ENCODE measurements at places on chromosomes 5 and 9.

GRCh38 chr5:75236322-75237316, at the start of gene ANKRD31:
Gene ANKRD31, minus strand, starts transcription at chr5:75236878. Its CDS starts 192 bp downstream, at chr5:75236686.
- DNase-seq: peak; percentile 74

DNA sequence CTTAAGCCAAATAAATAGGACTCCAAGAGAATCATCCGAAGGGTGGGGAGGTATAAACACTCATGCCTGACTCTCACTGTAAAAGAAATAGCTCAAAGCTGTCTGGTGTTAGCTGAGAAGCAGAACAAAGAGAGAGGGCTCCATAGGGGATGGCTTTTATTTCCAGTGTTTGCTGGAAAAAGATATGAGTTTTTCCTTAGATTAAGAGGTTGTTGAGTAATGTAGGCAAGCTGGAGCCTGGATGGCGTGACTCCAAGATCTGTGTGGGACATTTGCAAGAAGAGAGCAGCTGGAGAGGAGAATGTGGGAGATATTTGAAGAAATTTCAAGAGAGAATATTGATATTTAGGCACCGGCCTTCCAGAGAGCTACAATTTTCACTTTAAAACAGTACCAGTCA, 793.7 kb upstream of the RGMB start:
- DNase-seq: no peak

DNA sequence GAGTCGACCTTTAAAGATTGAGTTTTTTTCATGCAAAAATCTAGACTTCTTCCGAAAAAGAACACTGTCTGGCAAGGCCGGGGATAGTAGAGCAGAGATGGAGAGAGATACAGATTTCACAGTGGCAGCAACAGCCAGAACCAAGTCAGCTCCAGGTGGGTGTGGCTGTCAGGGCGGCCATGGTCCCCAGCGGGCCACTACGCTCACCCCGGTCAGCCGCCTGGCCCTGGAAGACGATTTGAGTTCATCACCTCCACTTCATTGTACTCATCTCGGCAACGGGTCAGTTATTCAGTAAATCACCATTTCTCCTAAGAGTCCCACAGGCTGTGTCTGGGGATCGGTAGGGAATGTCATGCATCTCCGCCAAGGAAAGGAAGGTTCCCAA, 53.0 kb downstream of the ZNF354C start:
- no peak for DNase-seq

DNA sequence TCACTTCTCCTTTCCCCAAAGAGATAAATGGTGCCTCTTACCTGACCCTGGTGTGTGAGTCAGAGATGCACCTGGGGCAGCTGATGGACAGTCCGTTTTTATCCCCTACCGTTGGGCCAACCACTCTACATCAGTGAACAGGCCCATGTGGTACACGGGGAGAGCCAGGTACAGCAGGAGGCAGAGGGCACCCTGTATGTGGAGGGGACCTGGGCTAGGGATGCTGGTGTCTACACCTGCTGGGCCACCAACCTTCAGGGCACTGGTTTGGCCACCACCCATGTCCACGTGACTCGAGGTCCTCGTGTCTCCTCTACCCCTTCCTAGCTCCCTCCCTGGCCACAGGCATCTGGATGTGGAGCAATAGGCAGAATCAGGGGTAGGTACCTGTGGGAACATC, 22.7 kb upstream of the ANXA6 start:
- no peak for DNase-seq

DNA sequence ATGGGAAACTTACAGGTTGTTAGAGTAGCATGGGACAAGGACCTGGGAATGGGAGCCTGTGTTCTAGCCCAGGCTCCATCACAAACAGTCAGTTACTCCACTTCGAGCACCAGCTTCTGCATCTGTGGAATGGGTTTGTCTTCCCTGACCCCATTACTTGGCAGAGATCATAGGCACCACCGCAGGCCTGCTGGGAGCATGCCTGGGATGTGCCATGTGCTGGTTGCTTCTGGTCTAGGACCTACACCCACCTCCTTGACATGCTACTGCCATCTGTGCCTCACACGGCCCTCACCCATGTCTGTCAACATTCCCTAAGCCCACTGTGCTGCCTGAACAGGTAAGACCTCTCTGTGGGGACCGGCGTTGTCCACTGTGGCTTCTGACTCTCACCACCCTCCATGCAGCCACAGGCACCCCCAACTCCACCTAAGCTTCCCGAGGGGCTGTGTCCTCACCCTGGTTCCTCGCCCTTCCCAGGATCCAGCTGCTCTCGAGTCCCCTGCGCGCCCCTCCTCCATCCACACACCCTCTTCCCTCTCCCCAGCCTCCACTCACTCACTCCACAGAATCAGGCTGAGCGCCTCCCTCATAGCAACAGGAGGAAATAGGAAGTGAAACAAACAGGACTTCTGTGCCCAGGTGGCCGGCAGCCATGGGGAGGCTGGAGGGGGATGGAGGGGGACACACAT, 85.9 kb upstream of the FAM120A start:
- DNase-seq: no peak

GRCh38 chr5:152061095-152061494, 136.4 kb upstream of the GLRA1 start:
- no peak for DNase-seq

- DNase-seq: no peak
Observed at GRCh38 chr5:75243100-75243499, 6.4 kb upstream of the ANKRD31 start.

GRCh38 chr9:130526854-130527650, 52.3 kb upstream of the FUBP3 start:
- DNase-seq: no peak

DNA sequence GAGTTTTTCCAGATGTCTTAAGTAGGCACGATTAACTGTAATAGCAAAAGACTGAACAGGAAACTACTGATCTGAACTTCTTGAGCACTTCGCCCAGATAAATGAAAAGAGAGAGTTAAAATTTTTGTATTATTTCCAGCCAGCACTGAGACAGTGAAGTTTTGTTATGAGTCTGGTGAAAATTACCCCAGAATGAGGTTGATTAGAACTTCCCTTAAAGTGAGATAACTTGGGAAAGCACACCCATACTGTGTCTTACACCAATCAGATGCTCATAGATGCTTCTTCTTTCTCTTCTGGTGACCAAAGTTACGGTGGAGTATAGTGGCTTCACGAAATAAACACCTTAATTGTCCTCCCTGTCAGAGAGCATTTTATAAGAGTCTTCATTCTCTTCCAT, 131.8 kb upstream of the SLC12A2 start:
- no peak for DNase-seq

DNA sequence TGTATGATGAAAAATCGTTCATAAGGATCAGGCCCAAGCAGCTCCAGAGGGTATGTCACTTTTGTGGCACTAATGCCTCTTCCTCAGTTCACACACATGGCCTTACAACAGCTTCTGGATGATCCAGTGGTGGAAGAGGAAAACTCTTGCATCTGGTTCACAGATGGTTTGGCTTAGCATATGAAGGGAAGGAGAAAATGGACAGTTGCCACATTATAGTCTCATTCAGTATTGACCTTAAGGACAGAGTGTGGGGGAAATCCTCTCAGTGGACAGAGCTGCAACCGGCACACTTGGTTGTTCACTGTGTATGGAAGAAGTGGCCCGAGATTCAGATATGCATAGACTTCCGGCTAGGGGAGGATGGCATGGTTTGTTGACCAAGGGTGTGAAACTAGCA, 22.8 kb downstream of the C9orf57 start:
- DNase-seq: no peak

GRCh38 chr5:179862296-179862695, 3.7 kb upstream of the MRNIP start:
- no peak for DNase-seq

DNA sequence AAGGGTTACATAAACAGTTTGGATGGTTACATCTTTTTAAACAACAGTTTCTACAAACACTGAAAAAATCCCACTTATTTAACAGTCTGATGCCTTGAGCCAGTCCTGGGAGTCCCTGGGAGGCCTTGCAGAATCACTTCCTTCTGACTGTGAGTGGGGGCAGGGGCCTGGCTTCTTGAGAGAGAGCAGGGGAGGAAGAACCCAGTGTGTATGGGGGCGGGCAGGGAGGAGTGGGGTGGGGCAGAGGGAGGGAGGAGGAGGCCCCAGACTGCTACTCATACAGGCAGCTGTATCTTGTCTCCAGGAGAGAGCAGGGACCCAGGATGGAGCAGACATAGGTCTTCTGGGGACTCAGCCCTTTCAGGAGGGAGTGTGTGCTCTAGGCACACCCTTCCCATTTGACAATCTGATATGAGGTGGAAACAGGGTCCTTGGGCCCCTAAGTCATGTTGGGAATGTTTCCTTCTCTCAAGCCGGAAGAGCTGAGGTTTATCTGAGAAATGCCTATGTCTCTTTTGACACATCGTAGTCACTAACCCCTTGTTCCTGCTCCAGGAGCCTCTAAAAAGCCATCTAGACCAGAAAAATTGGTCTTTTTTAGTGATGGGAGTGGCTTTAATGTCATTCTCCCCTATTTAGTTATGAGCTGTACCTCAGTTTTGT, 52.8 kb downstream of the IRF1 start:
- peak; percentile 54 for DNase-seq

- DNase-seq: no peak
Observed at GRCh38 chr5:141525653-141526052, 36.8 kb downstream of the PCDHGC5 start.

DNA sequence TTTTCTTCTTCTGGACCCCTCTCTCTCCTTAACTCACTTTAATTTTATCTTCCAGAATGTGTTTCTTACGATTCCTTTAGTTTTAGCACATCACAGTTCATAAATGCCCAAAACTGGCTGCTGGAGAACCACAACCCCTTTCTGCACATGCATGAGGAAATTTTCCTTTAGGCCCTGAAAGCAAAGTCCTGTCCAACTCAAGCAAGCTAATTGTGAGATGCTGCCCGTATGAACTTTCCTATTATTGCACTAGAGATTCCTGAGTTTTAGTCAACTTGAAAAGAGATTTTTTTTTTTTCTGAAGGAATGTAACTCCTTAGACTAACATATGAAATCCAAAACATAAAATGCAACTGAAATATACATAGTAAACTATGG, 52.1 kb upstream of the DAB2 start:
- no peak for DNase-seq

Data from T1000 (cell line).